ENCODE measurements at places on chromosomes 4 and X. TPM values are rescaled to one million over a fixed set of nuclear protein-coding genes. Genes with fewer than 3 reads are reported as not detected.

PDGFC gene
- total RNA-seq, result 131 TPM

PRICKLE3 gene
- total RNA-seq, result 8.2 TPM

ARX gene
- total RNA-seq, result not detected

PGRMC2 gene
- total RNA-seq, result 138 TPM

MAGEA9B gene
- total RNA-seq, result not detected

ARL9 gene
- 0.26 TPM for total RNA-seq

MAGEA6 gene
- total RNA-seq, result not detected

DNA sequence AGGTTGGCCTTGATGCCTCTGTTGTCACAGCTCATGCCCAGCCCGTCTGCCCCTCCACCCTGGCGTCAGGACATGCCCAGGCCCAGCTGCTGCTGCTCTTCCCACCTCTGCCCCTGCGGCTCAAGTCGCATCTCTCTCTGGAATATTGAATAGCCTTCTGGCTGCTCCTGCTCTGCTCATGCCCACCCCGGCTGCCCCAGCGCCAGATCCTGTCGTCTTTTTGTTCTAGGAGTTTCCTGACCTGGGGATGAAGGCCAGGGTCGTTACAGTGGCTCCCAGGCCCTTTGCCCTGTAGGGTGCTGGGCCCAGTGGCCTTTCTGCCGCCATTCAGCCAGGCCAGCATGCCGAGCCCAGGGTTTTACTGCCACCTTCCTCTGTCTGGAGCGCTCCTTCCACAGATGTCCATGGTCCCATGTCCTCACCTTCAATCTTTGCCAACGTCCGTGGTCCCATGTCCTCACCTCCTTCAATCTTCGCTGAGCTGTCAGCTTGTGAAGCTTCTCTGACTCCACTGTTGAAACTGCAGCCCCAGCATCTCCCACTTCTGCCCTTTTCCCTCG is 9.7 kb downstream of the MAEA start:
- H3K4me1 ChIP-seq, result peaks cover 14% of the 10 kb centered on the region
- DNase-seq, result no peak
- no peak overlapping the region for H3K4me3 ChIP-seq
- no peaks in the 10 kb centered on the region for H3K27me3 ChIP-seq
- H3K27ac ChIP-seq, result peak overlapping the region; percentile 34

- no peak for DNase-seq
- H3K36me3 ChIP-seq, result peaks cover 2% of the 10 kb centered on the region
- peaks cover 24% of the 10 kb centered on the region for H3K4me1 ChIP-seq
- H3K4me3 ChIP-seq, result no peak overlapping the region
Measured at GRCh38 chr4:73853718-73854473, 800 bp downstream of the PF4V1 start.

All from chondrocyte (in vitro differentiated cells).